ENCODE measurements at places on chromosomes 13 and 19.
A peak's percentile ranks its signal among the peaks of the same experiment; 100 is the strongest.

DNA sequence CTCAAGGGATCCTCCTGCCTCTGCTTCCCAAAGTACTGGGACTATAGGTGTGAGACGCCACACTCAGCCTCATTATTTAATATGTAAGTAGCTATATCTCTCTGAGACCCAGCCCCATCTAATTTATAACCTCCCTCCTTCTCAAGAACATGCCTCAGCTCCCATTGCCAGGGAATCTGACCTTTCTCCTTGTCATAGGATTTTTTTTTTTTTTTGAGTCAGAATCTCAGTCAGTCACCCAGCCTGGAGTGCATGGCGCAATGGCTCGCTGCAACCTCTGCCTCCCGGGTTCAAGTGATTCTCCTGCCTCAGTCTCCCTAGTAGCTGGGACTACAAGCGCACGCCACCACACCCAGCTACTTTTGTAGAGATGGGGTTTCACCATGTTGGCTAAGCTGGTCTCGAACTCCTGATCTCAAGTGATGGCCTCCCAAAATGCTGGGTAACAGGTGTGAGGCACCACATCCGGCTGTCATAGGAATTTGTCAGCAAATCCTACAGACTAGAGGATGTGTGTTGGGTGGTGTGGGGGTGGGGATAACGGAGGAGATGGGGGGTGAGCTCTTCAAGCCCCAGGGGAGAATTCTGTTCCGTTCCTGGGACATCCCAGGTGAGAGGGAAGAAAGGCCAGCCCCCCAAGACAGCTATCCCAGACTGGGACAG is 5.1 kb upstream of the EPS8L1 start:
- no peak for DNase-seq

GRCh38 chr19:37695144-37695899 is 24.2 kb downstream of the ZNF607 start:
- no peak for DNase-seq

GRCh38 chr19:40281381-40282208 is 3.5 kb downstream of the AKT2 start:
- no peak for DNase-seq

GRCh38 chr13:21458451-21458812 is 671 bp downstream of the ZDHHC20 start:
- peak; percentile 49 for DNase-seq

DNA sequence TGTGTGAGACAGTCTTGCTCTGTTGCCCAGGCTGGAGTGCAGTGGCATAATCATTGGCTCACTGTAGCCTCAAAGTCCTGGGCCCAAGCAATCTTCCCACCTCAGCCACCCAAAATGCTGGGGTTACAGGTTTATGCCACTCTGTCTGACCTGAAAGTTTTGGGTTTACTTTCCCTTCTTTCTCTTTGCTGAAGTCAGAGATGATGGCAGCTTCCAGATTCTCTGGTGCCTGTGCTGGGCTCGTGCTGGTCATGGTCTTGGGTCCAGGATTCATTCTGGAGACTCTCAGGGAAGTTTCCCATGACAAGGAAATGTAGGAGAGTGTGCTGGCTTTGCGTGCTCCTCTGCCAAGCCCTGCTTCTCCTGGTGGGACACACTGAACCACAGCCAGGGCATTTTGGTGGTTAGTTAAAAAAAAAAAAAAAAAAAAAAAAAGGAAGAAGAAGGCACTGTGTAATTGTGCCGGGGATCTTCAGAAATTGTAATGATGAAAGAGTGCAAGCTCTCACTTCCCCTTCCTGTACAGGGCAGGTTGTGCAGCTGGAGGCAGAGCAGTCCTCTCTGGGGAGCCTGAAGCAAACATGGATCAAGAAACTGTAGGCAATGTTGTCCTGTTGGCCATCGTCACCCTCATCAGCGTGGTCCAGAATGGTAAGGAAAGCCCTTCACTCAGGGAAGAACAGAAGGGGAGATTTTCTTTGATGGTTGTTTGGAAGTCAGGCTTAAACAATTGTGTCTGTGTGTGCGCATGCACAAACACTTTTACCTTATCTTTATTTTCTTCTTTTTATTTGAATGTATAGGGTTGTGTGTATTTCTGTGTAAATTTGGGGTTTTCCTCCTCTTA is at the start of gene ALOX5AP:
ALOX5AP (plus strand) TSS at position 519 of the 847 bp plus-strand sequence; CDS start at position 582, 63 bp downstream.
- peak; percentile 36 for DNase-seq

- DNase-seq = no peak
These were observed 16.2 kb downstream of the NUFIP1 start for GRCh38 chr13:44972956-44973581.

Data from stimulated activated CD4-positive, alpha-beta T cell treated with anti-CD3 and anti-CD28 coated beads, Interleukin-4, amount 100 ng/mL, for 24 hours (primary cell).